Pancreas (tissue), 10 donors: ENCODE measurements at places on chromosomes 12 and 14. TPM values are rescaled to one million over a fixed set of nuclear protein-coding genes. Genes with fewer than 3 reads are reported as not detected.

DNA sequence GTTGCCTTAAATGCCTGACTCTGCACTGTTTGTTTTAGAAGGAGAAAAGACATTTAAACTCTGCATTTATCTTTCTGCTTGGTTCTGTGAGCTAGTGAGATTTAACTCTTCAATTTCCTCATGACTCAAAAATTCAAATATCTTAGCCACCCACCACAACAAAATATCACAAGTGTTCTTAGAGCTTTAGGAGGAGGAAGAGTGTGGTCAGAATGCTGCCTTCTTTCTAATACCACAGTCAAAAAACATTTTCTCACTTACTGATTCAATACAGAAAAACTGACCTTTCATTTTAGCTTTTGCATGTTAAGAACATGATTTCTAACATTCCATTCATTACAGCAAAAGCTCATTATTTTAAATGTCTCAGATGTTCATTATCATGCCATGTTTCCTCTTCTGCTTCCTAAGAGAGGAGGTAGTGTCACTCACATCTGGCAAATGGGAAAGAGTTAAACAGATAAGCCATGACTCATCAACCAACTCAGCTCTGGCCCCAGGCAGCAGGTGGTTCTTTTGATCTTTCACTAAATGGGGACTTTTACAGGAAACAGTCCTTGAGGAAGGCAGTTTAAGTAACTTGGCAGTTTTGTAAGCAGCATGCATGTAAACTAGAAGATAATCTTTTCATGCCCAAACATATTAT, 56.4 kb upstream of the RNU6-8 start:
- H3K27me3 ChIP-seq = no peaks in the 10 kb centered on the region
- H3K4me3 ChIP-seq = no peak overlapping the region
- H3K36me3 ChIP-seq = no peaks in the 10 kb centered on the region
- no peaks in the 10 kb centered on the region for H3K4me1 ChIP-seq
- no peak overlapping the region for H3K27ac ChIP-seq
- no peak for DNase-seq

GRCh38 chr12:20426191-20426590, 57.9 kb downstream of the PDE3A start:
- H3K4me1 ChIP-seq = no peaks in the 10 kb centered on the region
- no peak for DNase-seq
- no peaks in the 10 kb centered on the region for H3K27me3 ChIP-seq
- H3K36me3 ChIP-seq = no peaks in the 10 kb centered on the region

Gene GRIP1
- 5.3 TPM for total RNA-seq

GRCh38 chr12:3160081-3160480, 82.9 kb downstream of the TSPAN9 start:
- no peaks in the 10 kb centered on the region for H3K4me1 ChIP-seq

DNA sequence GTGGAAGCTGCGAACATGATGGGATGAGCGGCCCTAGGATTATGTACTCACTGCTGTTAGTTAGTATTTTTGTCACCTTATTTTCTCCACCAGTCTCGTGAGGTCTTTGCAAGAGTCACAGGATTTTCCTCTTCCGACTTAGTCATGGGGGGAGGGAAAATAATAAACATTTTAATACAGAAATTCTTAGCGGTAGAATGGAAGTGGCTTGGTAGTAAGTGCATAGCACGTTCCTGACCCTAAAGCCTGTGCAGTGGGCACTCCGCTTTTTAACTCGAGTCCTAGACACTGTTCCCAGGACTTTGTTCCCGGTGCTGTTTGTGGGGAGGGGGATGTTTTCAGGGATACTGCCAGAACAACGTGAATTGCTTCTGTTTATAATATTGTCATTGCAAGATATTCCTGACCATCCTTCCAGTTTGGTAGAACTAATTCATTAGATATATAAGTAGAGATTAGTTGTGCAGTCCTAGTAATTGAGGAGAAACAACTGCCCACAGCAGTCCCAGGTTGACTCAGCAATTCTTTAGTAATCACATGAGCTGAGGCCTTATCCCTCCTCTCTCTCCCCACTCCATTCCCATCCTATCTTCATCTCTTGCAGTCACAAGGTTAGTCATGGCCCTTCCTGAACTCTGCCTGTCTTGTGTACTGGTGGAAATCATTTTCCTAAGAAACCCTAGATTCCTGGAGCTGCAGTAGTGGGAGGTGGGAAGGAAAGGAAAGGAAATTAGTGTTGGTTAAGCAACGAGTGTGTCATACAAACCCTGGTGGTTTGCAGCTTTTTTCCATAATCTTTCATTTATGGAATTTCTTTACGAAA, 799 bp downstream of the SLC38A6 start:
- no peak overlapping the region for H3K27ac ChIP-seq
- H3K4me3 ChIP-seq = peak overlapping the region; percentile 83
- H3K4me1 ChIP-seq = no peaks in the 10 kb centered on the region
- no peak for DNase-seq
- H3K36me3 ChIP-seq = no peaks in the 10 kb centered on the region
- H3K27me3 ChIP-seq = no peaks in the 10 kb centered on the region

DNA sequence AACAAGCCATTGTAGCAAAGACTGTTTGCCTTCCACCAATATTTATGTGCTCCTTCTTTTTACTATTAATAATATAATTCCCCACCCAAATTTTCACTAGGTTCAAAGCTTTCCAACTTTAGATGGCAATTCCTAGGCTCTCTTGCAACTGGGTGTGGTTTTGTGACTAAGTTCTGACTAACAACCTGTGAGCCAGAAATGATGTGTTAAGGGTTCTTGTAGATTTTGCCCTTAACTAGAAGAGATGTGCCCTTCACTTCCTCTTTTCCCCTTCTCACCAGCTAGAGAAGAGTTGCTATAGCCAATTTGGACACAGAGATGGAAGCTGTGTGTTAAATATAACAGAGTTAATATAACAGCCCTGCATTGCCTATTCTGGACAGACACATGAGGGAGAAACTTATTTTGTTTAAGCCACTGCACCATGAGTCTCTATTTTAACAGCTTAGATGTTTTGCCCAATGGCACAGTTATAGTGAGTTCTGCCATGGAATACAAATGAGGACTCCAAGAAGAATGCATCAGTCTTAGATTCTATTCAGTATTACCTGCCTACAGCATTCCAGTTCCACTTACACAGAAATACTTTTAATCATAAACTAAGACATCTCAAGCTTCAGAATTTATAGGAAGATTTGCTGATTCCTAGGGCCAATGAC, 216.2 kb downstream of the DUSP6 start:
- DNase-seq = no peak
- no peak overlapping the region for H3K27ac ChIP-seq

GRCh38 chr14:33668066-33668465, 282.8 kb downstream of the EGLN3 start:
- H3K27ac ChIP-seq = no peak overlapping the region
- no peaks in the 10 kb centered on the region for H3K36me3 ChIP-seq
- no peak for DNase-seq

GRCh38 chr12:110050927-110051326, 2.6 kb upstream of the C12orf76 start:
- no peak for DNase-seq
- no peaks in the 10 kb centered on the region for H3K27me3 ChIP-seq
- no peak overlapping the region for H3K4me3 ChIP-seq
- no peaks in the 10 kb centered on the region for H3K4me1 ChIP-seq
- no peak overlapping the region for H3K27ac ChIP-seq

DNA sequence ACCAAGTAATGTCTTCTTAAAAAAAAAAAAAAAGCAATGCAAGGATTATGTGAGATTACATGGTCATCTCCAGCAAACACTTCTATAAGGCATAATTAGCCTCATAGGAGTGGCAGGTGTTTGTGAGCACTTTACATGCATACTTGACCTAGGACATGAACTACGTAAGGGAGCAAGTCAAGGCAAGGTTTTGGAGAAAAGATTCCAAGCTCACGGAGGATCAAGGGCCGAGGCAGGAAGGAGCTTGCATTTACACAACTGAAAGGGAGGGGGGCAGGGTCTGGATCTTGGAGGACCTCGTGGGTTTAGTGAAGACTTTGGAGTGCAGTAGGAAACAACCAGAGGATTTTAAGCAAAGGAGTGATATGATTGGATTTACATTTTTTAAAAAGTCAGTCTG, 112.5 kb downstream of the CCER1 start:
- no peak for DNase-seq
- no peaks in the 10 kb centered on the region for H3K27me3 ChIP-seq
- H3K36me3 ChIP-seq = no peaks in the 10 kb centered on the region
- no peak overlapping the region for H3K27ac ChIP-seq

GRCh38 chr12:122204167-122205052, 901 bp downstream of the B3GNT4 start:
- DNase-seq = no peak
- peak overlapping the region; percentile 42 for H3K4me3 ChIP-seq
- H3K4me1 ChIP-seq = no peaks in the 10 kb centered on the region
- H3K27me3 ChIP-seq = no peaks in the 10 kb centered on the region
- H3K36me3 ChIP-seq = peaks cover 24% of the 10 kb centered on the region
- H3K27ac ChIP-seq = no peak overlapping the region

DNA sequence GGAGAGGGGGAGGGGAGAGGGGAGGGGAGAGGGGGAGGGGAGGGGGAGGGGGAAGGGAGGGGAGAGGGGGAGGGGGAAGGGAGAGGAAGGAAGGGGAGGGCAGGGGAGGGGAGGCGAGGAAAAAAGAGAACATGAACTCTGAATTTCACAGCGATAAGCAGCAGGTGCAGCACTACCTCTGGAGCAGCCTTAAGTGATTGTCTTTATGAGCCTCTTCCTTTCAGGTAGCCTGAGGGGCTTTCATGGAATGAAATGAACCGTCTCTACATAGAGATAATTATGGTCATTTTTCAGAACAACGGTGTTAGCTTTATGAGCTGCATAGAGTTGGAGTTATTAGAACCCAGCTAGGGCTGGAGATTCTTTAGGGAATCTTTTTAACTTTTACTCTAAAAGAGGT, 18.1 kb upstream of the PTCSC3 start:
- H3K4me1 ChIP-seq = no peaks in the 10 kb centered on the region
- no peak overlapping the region for H3K27ac ChIP-seq
- H3K27me3 ChIP-seq = no peaks in the 10 kb centered on the region
- DNase-seq = no peak

- no peak overlapping the region for H3K4me3 ChIP-seq
- no peaks in the 10 kb centered on the region for H3K36me3 ChIP-seq
- H3K27me3 ChIP-seq = no peaks in the 10 kb centered on the region
Measured at GRCh38 chr14:106877517-106877916, 1351.1 kb downstream of the TMEM121 start.

Gene DNAI7
- 1.8 TPM for total RNA-seq

GRCh38 chr12:53664936-53665335, 10.9 kb downstream of the ATP5MC2 start:
- no peaks in the 10 kb centered on the region for H3K27me3 ChIP-seq
- peaks cover 11% of the 10 kb centered on the region for H3K4me1 ChIP-seq
- H3K4me3 ChIP-seq = no peak overlapping the region
- no peak for DNase-seq
- no peak overlapping the region for H3K27ac ChIP-seq

DNA sequence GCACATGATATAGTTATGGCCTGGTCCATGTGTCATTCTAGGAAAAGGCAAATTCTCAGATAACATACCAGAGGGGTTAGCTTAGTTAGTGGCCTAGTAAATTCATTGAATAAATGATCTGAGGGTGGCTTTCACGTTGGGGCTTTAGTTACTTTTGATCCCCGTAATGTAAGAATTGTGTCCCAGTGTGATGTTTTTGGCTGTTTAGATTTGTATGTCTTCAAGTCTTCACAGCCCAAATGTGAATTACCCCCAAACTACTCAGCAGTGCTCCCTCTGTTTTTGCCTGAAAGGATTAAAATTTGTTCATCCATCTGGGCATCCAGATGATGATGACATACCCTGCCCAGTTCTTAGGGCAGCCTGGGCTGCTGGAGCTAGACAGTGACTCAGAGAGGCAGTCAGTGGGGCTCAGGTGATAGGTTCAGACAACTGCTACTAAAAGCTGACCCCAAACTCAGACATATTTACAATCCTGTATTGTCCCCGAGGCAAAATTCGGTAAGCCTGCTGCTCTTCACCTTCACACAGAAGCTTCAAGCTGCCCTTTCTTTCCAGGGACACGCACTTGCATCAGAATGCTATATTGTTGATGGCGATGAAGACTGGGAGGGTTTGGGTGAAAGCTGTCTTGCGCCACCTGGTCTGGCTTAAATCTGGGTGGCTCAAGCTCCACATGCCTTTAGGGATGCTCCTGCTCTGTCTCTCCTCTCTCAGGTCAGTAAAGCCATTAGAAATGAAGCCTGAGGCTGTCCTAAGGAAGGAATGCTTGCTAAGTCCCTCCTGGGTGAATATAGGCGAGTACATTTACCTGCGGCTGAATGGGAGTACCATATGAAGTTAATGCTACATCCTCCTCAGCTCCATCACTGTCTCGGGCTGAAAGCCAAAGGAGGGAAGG, 10.3 kb downstream of the GPRC5D start:
- H3K27me3 ChIP-seq = no peaks in the 10 kb centered on the region
- no peaks in the 10 kb centered on the region for H3K36me3 ChIP-seq
- no peak overlapping the region for H3K4me3 ChIP-seq
- no peak for DNase-seq
- H3K4me1 ChIP-seq = no peaks in the 10 kb centered on the region
- H3K27ac ChIP-seq = no peak overlapping the region

Gene MED6
- total RNA-seq = 15.8 TPM

DNA sequence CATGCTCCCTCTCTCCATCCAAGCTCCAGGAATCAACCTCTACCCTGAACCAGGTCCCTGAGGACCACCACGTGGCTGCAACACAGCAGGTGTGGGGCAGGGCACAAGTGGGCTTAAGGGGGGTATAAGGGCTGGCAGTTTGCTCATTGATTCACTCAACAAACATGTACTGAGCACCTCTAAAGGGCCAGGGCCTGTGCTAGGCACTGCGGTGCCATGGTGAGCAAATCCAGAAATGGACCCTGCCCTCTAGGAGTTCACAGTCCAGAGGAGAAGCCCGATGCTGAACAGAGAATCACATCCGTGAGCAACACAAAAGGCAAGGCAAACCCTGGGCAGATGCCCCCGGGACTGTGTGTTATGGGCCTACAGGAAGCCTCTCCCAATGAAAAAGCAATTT, 6.5 kb upstream of the AQP2 start:
- H3K4me3 ChIP-seq = no peak overlapping the region
- DNase-seq = no peak
- peaks cover 3% of the 10 kb centered on the region for H3K4me1 ChIP-seq
- H3K27ac ChIP-seq = no peak overlapping the region
- no peaks in the 10 kb centered on the region for H3K36me3 ChIP-seq

Gene SLC24A4
- 0.06 TPM for total RNA-seq

GRCh38 chr12:56804169-56804568, 41.0 kb downstream of the HSD17B6 start:
- no peaks in the 10 kb centered on the region for H3K36me3 ChIP-seq
- no peak for DNase-seq
- no peaks in the 10 kb centered on the region for H3K4me1 ChIP-seq
- no peak overlapping the region for H3K27ac ChIP-seq
- H3K4me3 ChIP-seq = no peak overlapping the region

Gene ACRBP
- 2.9 TPM for total RNA-seq
